ENCODE measurements at places on chromosomes 1 and 21.
A peak's percentile ranks its signal among the peaks of the same experiment; 100 is the strongest.

DNA sequence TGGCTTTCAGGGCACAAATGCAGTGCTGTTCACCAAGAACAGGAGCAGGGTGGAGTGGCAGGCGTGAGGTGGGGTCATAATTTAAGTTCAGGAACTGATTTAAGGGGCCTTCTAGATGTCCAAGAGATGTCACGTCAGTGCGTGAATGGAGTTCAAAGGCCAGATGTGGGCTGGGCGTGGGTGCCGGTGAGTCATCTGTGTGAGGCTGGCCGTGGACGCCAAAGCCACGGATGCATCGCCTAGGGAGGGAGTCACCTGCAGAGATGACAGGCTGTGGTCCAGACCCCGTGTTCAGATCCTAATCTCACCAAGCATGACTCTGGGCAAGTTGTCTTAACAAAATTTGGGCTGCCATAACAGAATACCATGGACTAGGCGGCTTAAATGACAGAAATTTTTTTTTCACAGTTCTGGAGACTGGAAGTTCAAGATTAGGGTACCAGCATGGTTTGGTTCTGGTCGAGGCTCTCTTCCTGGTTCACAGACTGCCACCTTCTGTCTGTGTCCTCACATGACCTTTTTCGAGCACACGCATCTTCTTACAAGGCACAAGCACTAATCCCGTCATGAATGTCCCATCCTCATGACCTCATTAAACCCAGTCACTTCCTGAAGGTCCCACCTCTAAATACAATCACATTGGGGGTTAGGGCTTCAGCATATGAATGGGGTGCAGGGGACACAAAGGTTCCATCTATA lies 109.6 kb downstream of the PRDM2 start:
- no peak for DNase-seq

DNA sequence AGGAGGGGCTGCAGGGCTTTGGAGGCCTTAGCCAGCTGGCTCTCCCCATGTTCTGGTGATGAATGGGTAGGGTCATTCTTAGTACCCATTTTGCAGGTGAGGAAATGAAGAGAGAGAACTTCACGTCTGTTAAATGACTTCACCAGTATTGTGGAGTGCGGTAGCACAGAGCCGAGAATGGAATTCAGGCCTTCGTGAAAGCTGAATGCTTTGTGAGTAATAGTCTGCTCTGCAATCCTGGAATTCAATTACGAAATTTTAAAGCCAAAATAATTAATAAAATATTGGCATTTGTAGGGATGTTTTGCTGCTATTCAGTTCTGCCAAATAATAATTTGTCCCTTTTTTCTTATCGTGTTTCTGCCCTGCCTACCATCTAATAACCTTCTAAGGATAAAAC lies 197.7 kb downstream of the GREM2 start:
- no peak for DNase-seq

GRCh38 chr1:225428881-225429455 lies 1.1 kb upstream of the LBR start:
- DNase-seq = no peak

DNA sequence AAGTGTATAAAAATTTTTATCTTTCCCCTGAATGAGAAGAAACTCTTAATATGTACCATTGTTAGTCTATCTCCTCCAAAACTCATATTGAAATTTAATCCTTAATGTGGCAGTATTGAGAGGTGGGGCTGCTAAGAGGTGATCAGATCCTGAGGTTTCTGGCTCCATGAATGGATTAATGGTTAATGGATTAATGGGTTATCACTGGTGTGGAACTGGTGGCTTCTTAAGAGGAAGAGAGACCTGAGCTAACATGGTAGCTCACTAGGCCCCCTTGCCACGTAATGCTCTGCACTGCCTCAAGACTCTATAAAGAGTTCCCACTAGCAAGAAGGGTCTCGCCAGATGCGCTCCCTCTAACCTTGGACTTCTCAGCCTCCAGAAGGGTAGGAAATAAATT lies 70.6 kb upstream of the ZBTB18 start:
- DNase-seq = peak; percentile 22

- no peak for DNase-seq
These were observed 39.5 kb downstream of the EPHB2 start for GRCh38 chr1:22749919-22750684.

DNA sequence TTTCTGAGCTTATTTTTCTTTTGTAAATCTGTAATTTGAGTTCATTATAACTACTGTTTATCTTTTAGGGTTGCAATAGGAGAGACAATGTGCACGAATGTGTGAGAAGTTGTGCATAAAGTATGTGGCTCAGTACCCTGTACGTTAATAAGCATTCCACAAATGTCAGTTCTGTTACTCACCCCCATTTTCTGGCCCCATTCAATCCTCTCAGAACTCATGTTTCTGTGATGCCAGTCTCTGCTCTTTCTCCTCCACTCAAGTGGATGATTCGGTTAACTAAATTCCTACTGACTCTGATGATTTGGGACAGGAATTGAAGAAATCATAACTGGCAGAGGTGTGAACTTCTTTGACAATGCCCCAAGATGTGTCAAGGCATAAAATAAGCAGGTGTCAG lies 10.2 kb upstream of the DMRTB1 start:
- no peak for DNase-seq

DNA sequence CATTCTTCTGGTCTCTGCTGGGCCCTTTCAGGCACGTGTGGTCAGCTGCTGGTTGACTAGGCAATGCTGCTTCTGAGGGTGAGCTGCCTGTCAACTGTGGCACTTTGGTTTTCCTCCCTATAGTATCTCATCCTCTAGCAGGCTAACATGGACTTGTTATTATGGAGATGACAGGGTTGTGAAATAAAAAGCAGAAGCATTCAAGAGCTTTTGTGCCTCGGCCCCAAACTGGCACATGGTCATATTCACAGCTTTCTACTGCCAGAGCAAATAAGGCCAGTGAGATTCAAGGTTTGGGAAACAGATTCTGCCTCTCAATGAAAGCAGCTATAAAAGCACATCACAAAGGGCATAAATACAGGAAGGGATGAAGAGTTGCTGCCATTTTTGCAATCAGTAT lies 1.6 kb upstream of the ZNF124 start:
- DNase-seq = no peak

- no peak for DNase-seq
These were observed 48.7 kb downstream of the IRF2BP2 start for GRCh38 chr1:234561319-234561718.

DNA sequence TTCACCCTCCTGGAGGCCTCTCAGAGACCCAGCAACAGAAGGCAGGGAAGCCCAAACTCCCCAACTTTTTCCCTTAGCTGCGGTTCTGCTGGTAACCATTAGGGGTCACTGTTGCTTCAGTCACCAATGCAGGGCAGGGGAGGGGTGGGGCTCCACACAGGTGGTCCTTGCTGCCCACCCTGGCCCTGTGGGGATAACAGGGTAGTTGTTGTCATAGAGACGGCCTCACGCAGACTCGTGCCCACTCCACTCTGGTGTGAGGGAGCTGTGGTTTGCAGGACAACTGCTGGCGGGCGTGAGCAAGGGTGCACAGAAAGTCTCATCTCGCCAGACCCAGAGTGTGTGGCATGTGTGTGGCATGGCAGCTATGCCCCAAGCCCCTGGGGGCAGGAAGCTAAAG lies 19.9 kb downstream of the INSRR start:
- no peak for DNase-seq

DNA sequence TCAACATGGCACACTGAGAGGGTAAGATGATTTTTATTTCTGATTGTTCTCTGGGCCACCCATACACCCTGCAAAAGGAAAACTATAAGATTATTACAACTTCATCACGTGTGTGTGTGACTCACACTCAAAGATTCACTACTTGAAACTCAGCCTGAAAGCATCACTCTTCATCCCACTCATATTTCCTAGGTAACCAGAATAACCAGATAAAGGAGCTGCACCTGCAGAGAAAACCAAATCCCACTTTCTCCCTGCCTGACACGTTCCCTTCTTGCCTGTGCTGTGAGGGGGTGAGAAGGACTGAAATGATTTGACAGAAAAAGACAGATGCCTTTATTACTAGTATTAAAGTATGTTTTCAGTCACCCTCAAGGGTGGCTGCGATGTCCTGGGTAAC lies 131.6 kb downstream of the TGFBR3 start:
- DNase-seq = peak; percentile 62

- no peak for DNase-seq
These were observed 37.8 kb upstream of the IRF2BP2 start for GRCh38 chr1:234647758-234648157.

DNA sequence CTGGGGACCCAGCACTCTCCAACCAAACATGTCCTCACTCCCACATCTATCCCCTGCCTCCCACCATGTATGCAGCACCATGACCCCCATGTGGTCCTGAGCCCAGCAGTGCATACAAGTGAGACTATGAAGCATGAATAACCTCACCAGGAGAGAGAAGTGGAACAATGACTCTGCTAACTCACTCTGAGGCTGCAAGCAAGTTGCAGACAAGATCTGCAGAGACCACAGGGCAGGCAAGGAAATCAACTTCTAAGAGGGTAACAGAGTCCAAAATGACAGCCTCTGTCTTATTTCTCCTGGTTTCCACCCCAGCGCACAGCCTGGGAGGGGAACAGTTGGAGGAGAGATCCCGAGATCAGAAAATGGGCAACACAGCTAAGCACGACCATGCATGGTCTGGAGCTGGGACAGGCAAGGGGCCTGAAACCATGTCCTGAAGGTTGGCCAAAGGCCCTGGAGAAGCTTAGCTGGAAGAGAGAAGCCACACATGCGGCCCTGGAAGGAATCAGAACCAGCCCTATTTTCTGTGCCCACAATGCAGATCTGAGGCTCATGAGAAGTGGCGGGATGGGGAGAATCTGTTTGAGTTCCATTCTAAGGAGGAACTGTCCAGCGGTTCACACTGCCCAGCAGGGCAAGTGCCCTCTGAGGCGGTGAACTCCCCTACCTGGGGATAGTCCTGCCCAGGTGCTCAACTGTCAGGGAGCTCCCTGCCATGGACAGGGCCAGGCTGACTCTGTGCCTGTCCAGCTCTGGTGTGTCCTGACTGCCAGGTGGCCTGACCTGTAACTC lies 12.5 kb upstream of the REN start:
- DNase-seq = no peak

- no peak for DNase-seq
These were observed 734.1 kb downstream of the LRRIQ3 start for GRCh38 chr1:73463873-73464272.

DNA sequence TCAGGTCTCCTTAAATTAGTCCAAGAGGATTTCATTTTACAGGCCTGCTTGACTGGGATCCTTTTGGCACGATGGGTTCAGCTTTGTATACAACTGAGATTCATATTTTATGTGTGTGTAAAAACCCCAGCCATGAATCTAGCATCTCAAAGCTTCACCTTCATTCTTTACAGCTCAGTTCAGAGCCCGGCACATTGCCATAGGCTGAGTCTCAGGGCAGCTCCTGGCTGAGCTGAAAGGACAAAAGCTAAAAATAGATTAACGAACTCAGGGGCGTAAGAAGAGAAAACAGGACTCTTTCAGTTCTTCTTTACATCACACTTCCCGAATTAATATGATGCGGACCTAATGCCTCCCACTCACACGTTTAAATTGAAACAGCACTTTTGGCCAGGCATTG lies 262.8 kb upstream of the PBX1 start:
- no peak for DNase-seq

GRCh38 chr1:16445052-16445451 lies 4.5 kb downstream of the NECAP2 start:
- no peak for DNase-seq

GRCh38 chr1:34460193-34460592 lies 283.5 kb downstream of the C1orf94 start:
- DNase-seq = no peak

DNA sequence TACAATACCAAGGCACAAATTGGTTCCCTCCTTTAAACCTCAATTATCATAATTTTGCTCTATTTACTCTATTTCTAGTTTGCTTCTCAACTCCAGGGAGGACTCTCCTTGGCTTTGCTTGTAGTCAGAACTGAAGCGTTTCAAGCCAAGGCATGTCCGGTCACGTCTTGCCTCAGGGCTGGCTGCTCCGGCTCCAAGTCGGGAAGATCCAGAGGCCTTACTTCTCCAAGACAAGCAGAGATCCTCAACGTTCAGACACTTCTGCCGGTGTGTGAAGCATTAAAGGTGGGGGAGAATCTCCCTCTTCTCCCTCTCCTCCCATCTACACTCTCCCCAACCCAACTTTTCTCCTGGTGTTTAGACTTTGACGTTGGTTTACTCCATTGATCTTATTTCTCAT lies 7.2 kb upstream of the HHAT start:
- peak; percentile 31 for DNase-seq

DNA sequence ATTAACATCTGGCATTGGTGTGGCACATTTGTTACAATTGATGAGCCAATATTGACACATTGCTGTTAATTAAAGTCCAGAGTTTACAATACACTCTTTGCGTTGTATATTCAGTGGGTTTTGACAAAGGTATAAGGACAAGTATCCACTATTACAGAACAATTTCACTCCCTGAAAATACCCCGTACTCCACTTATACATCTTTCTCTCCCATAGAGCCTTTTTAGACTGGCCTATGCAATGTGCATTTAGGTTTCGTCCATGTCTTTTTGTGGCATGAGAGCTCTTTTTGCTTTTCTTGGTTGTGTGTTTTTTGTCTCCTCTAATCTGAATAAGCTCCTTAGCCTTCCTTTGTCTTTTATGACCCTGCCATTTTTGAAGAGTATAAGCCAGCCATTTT lies 40.6 kb upstream of the TSNAX start:
- DNase-seq = no peak

DNA sequence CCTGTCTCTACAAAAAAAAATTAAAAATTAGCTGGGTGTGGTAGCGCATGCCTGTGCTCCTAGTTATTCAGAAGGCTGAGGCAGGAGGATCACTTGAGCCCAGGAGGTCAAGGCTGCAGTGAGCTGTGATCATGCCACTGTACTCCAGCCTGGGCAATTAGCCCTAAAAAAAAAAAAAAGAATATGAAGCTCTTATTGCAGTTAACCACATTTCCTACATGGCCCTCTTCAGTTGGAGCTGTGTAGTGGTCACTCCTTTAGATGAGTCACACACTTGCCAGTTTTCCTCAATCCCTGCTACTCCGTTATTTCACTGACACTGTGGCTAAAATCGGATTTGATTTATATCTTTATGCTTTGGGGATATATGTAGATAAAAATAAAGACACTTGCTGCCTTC lies 11.8 kb downstream of the NFYC start:
- DNase-seq = no peak

DNA sequence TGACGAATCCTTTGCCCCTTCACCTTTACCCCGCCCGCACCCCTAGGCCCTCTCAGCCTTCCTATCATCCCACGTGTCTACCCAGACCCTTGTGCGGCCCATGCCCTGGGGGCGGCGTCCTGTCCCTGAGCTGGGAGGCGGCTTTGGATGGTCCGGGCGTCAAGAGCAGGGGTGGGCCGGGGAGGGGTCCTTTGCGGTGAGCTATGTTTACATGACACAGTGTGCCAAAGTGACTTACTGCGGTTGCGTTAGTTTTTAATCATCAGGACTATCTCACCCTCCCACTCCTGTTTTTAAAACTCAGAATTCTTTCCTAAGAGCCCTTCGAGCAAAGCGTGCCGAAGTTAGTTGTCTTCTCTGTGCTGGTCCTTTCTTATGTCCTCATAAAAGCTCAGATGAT lies 144.6 kb downstream of the PGBD5 start:
- no peak for DNase-seq

Measured in vagina (tissue), 2 donors.